ENCODE measurements at places on chromosomes 6 and 20.

GRCh38 chr6:166449036-166449435 lies 66.3 kb upstream of the MPC1 start:
- no peak for DNase-seq

DNA sequence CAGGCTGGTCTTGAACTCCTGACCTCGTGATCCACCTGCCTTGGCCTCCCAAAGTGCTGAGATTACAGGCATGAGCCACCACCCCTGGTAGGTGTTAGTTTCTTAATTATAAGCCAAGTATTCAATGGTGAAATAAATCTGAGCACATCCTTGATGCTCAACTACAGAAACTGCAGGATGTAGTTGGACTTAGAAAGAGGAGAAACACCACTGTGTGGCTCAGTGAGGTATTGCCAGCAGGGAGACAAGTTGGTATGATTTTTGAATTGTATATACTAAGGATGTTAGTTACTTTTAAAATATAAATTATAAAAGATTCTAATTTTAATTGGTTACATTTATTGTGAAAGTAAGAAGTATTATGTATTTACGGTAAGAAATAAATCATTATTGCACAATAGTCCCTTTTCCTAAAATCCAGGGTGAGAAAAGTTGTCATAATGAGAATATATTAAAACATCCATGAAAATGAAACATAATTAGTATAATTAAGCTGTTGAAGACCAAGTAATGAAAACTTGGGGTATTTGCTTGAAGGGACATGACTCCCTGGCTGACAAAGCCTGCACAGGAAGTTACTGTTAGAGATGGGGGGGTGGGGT lies 17.6 kb downstream of the SLC18B1 start:
- DNase-seq, result no peak

DNA sequence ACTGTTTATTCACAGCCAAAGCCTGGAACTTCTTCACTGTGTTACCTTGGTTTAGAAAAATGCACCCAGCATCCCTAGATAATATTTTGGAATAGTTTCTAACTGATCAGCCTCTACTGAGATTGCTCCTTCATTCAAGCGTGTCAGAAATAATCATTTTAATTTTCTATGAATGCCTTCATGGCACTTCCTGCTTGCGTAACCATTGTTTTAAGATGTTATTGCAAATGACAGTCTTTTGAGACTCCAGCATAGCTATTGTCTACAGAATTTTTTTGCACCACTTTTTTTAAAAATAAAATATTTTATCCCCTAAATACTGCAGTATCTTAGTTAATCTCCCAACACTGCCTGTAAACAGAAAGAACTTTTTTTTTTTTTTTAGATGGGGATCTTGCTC lies 213.1 kb downstream of the PHACTR1 start:
- no peak for DNase-seq

DNA sequence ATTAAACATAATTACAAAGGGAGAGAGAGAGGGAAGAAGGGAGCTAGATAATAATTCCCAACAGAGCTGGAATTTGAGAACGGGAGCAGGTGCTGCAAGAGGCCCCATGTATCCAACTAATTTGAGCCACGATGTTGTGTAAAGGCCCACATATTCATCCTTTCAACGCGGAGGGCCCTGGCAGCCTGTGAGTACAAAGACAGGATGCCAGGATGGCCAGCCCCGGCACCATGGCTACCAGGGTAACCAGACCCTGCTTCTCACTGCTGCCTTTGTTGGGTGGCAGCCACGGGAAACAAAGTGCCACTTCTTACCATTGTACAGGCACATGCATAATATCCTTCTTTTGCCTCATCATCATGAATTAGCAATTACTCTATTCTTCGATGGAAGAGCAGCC lies 492.0 kb upstream of the NRSN1 start:
- DNase-seq, result no peak

- no peak for DNase-seq
Measured at GRCh38 chr6:3693831-3694230, 57.7 kb downstream of the PXDC1 start.

DNA sequence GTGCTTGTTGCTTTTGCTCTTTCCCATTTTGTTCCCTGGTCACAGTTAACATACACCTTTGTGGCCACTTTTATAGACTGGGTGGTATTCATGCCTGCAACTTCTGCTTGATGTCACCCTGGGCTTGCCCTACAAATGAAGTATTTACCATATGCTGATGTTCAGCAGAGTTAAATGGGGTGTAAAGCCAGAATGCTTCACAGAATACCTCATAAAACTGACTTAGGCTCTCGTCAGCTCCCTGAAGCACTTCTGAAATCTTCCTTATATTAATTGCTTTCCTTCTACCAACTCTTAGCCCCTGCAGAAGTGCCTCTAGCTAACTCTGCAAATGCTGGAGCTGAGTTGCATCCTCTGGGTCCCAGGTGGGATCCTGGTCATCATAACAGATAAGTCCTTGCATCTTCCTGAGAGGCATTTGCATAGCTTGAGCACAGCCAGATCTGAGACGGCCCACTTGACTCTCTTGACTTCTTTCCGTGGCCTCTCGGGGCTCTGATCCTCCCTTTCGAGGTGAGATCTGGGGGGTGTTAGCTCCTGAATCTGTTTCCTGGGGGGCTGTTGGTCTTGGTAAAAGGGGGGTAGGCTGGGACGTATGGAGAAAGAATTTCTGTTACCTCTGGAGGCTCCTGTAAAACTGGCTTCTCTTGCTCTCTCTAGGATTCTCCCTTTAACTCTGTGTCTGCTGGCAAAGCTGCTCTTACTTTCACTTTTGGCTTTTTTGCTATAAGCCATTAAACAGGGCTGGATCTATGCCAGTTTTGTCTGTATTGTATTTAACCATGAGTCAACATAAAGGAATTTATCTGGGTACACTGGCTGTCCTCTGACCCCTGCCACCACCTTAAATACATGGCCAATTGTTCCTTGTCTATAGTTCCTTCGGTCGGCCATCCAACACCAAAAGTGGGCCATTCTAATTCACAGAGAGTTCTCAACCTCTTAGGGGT lies 223.0 kb upstream of the SYNCRIP start:
- no peak for DNase-seq

DNA sequence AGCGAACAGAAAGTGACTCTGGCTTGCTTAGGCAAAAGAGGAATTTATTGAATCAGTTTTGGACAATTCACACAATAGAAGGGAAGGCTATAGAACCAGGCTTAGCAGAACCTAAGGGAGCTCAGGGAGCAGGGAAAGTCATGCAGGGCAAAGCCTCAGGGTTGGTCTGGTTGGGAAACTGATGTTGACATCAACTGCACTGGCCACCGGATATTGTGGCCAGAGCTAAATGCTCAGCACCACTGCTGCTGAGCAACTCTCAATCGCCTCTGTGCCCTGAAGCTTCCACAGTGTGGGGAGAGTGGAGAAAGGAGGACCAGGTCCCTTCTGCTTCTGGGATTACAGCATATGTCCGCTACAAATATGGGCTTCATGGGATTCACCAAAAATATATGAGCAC lies 93.3 kb upstream of the GCM1 start:
- no peak for DNase-seq

GRCh38 chr6:145602726-145603326 lies 132.5 kb downstream of the EPM2A start:
- no peak for DNase-seq

- DNase-seq, result no peak
Measured at GRCh38 chr6:113423956-113424355, 433.2 kb upstream of the MARCKS start.

DNA sequence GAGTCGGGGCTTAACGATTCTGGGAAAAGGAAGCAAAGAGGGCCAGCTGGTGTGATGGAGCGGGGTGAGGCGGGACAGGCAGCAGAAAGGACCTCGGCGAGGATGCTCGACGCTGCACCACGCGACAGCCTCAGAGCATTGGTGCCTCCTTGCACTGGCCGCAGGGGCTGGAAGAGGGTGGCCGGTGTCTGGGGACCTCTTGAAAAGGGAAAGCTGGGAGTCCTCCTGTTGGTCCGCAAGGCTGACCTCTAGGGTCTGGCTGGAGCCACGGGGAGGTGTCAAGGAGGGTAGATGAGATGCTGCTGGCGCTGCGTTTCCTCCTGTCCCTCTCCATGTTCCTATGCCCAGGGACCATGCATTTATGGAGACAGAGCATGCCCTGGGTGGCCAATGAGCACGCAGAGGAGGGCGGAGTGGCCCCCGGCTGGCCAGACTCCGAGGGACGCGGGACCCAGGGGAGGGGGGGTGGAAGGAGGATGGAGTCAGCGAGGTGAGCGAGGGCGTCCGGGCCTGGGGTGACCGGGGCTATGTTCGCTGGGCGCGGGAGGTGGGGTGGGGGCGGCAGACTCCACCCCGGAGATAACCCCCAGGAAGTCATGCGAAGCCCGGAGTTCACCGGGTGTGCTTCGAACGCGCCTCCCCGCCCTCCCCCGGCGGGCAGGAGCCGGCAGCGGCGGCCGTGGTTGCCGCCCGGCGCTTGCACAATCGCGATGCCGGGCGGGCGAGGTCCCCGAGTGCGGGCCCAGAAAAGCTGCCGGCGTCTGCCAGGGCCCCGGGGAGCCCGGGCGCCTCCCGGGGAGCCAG lies at the start of gene CYP24A1:
Gene CYP24A1, minus strand, starts transcription at position 334 of the 804 bp plus-strand sequence. CDS start 407 bp downstream, outside the sequence.
- DNase-seq, result no peak

DNA sequence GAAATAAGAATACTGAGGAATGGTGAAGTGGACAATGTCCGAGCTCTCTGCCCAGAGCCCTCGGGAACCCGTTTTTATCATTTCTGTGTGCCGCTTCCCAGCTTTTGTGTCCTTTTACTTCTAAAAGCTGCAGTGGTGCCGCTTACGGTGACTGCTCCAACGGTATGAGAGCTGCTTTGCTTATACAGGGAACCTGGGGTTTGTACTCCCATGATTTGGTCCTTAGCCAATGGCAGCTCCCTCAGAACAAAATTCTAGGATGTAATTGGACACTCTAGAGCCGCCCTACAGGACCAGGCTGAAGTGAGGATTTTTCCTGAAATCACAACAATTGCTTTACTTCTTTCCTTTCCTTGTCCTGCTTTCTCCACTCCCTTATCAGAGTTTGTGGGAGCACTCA lies 24.2 kb upstream of the PCSK2 start:
- DNase-seq, result no peak

DNA sequence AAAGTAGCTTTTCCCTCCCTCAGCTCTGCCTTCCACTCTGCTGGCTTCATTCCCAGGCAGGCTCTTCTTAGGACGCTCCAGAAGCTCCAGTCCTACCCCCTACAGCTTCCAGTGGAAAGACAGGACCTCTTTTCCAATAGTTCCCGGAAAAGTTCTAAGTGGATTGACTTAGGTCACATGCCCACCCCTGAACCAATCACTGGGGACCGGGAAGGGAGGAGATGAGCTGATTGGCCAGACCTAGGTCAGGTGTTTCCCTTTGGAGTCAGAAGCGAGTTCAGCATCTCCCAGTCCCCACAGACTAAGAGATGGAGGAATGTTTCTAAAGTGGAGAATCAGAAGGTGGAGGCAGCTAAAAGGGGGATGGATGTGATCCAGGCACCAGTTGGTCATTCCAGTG lies 62.9 kb upstream of the KCNG1 start:
- no peak for DNase-seq

Data from NCI-H1694 treated with DMSO at 0.1 percent for 48 hours (cell line).